ENCODE measurements at places on chromosomes 13 and 19.

GRCh38 chr19:17246681-17247425 is 1.1 kb upstream of the NR2F6 start:
- no peak for DNase-seq

- DNase-seq, result no peak
These were observed 25.0 kb downstream of the SERPINE3 start for GRCh38 chr13:51364404-51365008.

DNA sequence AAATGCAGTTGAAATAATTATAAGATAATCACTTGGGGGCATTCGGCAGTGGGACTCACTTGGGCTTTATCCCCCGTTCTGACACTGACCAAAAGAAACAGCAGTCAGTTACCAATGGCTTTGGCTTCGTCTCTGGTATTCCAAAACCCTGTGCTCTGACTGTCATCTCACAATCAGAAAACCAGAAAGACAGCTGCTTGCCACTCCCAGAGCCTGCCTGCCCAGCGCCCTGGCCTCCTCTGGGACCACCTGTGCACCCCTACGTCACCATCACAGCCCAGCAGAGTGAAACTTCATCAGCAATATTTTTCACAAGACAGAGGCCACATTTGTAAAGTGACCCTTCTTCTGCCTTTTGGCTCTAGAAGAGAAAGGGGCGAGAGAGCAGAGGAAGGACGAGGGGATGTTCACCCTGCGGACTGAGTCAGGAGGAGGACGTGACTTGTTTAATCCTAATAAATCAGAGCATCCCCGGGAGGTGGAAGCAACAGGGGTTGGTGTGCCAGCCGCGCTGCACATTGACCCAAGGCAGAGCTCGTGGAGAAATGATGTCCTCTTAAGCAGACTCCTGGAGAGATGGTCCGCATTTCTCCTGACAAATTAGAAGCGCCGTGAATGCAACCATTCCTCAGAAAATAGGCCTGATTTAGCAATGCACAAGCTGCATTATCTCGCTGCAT is 397.8 kb upstream of the ZNF507 start:
- DNase-seq, result no peak

- DNase-seq, result no peak
These were observed 5.7 kb downstream of the TLE5 start for GRCh38 chr19:3056417-3057088.

- no peak for DNase-seq
These were observed 95.9 kb downstream of the RFC3 start for GRCh38 chr13:33913829-33914228.

- DNase-seq, result no peak
These were observed 1.1 kb downstream of the CNOT3 start for GRCh38 chr19:54138489-54139256.

DNA sequence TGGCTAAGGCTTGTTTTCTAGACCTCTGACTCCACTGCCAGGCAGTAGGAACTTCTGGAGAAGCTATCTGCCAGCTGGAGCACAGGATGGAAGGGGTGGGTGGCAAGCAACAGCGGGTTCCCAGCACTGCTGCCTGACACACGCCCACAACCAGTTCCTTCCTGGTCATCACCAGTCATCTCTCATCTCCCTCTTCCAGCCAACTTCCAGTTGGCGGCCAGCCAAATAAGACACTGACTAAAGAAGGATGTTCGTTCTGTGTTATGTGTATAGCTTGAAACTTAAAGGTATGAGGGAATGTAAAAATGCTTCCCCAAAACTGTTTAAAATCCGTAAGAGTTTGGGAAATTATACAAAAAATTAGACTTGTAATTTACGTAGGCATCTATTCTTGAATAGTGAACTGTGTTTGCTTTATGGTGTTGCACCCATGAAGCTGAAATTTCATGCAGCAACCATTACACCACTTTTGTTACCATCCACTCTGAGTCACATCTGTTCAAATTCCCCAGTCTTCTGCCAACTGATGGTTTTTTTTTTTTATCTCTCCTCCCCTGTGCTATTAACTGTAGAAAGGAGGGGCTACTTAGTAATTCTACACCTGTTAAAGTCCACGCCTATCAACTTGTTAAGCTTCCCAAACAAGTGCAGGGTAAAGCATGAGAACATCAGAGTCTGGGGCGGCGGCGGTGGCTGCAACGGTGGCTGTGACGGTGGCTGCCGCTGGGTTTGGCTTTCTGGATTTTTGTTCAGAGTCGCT is 86.2 kb upstream of the FRY start:
- DNase-seq, result no peak

- DNase-seq, result no peak
These were observed 43.6 kb upstream of the ZNF681 start for GRCh38 chr19:23802290-23802689.

GRCh38 chr13:81872581-81872980 is 1531.7 kb upstream of the SPRY2 start:
- DNase-seq, result no peak

DNA sequence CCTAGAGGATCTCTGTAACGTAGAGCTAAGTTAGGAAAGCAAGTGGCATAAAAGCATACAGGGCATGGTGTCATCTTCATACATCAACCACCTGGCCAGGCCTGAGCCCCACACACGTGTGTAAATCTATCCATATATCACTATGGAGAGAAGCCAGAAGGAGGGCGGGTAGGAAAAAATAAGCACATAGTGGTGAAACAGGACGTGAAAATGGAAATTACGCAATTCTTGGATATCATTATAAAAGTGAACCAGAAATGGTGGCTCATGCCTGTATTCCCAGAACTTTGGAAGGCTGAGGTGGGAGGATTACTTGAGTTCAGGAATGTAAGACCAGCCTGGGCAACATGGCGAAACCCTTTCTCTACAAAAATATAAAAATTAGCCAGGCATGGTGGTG is 43.4 kb downstream of the PDCD5 start:
- DNase-seq, result no peak

GRCh38 chr13:52652980-52653303 is 306 bp downstream of the SUGT1 start:
- peak; percentile 5 for DNase-seq

DNA sequence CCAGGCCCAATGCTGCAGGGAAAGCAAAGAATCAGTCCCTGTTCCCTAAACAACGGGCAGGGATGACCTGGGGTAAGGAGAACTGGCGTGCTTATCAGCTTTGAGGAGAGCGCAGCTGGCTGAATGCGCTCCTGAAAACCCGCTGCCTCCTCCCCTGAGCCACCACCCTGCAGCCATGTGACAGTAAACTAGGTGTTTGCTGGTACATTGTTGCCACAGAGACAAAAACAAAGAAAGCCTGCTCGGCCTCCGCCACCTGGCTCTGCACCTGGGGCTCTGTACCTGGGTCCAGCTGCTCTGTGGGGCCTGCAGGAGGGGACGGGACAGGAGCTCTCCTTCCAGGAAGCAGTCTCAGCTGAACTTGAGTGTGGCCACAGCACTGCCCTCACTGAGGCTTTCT is 21.8 kb downstream of the MCF2L start:
- DNase-seq, result no peak

DNA sequence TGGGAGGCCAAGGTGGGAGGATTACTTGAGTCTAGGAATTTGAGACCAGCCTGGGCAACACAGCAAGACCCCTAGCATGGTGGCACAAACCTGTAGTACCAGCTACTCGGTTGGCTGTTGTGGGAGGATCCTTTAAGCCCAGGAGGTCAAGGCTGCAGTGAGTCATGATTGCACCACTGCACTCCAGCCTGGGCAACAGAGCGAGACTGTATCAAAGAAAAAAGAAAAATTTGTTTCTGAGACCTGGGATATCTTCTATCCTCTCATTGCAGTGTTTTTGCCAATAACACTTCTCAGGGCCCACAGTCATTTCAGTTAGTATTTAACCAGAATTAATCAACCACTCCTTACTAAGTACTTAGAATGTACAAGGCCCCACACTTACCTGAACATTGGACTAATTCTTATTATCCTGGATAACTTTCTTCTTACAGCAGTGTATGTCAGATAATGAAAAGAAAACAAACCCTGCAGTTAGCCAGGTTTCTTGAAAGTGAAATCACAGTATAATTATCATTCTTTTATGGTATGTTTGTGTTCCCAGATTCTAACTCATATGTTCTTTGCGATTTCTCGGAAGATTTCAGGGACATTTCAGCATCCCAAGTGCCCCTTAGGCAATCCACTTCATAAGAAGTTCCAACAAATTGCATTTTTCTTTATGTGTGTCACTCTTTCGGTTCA is 75.6 kb upstream of the KLF5 start:
- DNase-seq, result no peak

DNA sequence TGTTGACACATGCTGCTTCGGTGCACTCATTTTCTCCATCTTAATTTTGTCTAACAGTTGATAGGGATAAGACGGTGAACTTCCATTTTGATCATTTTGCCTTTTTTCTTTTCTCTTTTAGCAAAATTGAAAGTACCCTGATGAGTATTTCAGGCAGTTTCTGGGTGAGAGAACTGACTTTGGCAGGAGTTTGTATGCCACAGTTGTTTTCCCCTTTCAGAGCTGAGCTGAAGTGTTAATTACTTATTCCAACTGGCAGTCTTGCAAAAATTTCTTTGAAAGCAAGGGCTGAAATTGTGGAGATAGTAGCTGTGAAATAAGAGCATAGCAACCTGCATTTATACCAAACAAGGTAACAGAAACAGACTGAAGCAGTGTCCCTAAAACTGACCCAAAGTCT is 180.2 kb downstream of the SLITRK5 start:
- DNase-seq, result no peak
